ENCODE measurements at places on chromosomes 11 and 22.

GRCh38 chr11:130671801-130672700 lies 223.6 kb downstream of the ADAMTS15 start:
- DNase-seq, result no peak

GRCh38 chr22:20128902-20129746 lies 2.5 kb upstream of the ZDHHC8 start:
- no peak for DNase-seq

- no peak for DNase-seq
Measured at GRCh38 chr11:34446386-34446785, 7.7 kb downstream of the CAT start.

DNA sequence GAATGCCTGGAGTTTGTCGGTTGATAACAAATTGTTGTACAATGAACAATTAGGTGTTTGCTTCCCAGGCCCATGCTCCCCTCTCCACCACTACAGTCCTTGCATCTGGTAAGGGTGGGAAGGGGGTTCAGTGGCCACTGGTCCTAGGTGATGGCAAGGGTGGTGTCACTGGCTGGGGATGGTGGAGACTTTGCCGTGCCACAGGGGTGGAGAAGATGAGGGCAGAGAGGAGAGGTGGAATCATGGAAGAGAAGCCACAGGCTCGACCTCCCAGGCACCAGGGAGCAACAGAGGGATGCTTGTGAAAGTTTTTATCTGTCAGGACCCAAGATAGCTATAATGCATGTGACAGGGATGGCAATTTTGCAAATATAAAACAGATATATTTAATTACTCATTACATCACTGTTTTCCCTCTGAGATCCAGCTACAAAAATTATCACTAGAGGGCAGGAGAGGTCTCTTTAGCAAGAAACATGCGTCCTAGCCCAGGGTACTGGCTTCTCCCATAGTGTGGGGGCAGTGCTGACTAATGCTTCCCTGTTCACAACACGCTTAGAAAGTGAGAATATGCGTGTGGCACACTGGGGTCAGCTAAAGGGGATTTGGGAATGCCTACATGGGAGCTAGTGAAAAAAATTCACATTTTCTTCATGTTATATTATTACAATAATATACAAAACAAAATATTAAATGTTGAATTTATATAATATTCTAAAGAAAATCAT lies 49.0 kb upstream of the AMPD3 start:
- no peak for DNase-seq

GRCh38 chr11:68116974-68117373 lies 4.2 kb downstream of the CHKA start:
- DNase-seq, result no peak

GRCh38 chr11:68099474-68100405 lies 21.4 kb downstream of the CHKA start:
- DNase-seq, result no peak

- DNase-seq, result no peak
Measured at GRCh38 chr22:47129902-47130635, 367.6 kb downstream of the TBC1D22A start.

DNA sequence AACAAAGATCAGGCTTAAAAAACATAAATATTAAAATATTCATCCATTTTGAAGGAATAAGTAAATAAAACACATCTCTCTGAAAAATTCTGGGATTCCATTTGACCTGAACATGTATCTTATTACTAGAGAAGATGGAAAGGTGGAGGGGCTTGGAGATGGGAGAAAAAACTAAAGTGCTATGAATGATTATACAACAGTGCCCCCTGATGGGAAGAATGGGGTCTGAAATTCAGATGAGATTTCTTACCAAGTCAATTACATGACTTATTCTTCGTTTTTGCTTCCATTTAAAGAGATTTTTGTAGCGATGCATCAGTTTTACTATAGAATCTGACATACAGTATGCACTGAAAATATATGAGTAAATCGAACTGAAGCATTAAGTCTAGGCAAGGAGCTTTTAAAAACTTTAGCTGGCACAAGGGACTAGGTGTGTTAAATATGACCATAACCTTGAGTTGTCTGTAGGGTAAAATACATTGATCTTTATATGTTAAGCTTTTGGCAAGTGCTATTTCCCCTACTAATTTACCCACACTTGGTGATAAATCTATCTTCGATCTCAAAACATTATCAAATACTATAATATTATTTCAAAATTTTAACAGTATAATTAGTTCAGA lies 718.8 kb downstream of the CNTN5 start:
- DNase-seq, result no peak

DNA sequence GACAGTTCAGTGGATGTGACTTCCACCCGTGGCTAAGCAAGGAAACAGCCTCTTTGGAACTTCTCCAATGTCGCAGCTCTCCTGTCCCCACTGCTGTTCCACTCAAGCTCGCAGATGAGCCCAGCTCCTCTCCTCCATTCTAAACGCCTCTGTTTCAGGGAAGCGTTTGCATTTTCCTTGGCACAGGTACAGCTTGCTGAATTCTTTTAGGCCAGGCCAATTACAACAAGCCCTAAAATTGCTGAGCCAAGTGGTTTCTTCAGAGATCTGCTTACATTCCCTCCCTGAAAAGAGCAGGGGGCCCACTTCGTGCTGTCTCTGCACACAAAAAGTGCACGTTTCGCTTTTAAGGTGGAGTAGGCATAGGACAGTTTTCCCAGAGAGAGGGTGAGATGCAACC lies 91.5 kb upstream of the BLID start:
- no peak for DNase-seq

- DNase-seq, result no peak
Measured at GRCh38 chr22:23720855-23721254, 30.0 kb downstream of the RGL4 start.

- DNase-seq, result no peak
Measured at GRCh38 chr22:49153921-49154320, 673.8 kb downstream of the BRD1 start.

DNA sequence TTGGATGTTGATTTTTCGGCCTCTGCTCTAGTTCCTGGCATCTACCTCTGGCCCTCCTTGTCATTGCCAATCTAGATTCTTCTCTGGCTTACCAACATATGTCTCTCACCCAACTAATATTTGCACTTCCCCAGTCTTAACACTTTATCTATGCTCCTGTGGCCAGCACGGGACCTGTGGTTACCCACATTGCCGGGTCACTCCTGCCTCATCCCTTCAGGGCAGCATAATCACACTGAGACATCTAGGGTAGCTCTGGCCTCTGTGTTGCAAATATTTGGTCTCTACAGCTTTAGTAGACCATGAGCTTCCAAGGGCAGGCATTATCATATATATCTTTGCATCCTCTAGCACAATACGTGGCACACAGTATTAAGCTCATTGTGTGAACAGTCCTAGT lies 182.0 kb upstream of the ARHGAP20 start:
- DNase-seq, result no peak

DNA sequence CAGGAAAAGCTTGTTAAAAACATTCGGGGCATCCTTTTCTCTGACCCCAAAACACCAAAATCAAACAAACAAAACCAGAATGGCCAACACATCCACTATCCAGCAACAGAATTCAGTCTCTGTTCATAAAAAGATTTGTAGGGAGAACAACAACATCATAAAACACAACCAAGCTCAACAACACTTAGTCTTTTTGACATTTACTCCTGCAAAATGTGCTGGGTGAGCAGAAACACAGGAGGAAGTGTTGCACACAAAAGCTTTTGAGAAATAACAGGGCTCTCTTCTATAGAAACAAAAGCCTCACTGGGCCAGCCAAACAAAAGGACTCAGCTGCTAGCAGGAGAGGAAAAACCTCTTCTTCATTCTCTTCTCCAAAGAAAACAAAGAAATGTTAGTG lies 736.0 kb upstream of the CCDC90B start:
- no peak for DNase-seq

GRCh38 chr11:6995703-6996102 lies 24.4 kb downstream of the ZNF214 start:
- no peak for DNase-seq

GRCh38 chr11:104338186-104338585 lies 174.2 kb upstream of the PDGFD start:
- DNase-seq, result no peak

GRCh38 chr11:119759324-119759723 lies 30.3 kb upstream of the NECTIN1 start:
- DNase-seq, result no peak

GRCh38 chr11:92211576-92212167 lies 12.9 kb upstream of the FAT3 start:
- no peak for DNase-seq

GRCh38 chr11:88050247-88050646 lies 125.0 kb downstream of the RAB38 start:
- DNase-seq, result no peak

DNA sequence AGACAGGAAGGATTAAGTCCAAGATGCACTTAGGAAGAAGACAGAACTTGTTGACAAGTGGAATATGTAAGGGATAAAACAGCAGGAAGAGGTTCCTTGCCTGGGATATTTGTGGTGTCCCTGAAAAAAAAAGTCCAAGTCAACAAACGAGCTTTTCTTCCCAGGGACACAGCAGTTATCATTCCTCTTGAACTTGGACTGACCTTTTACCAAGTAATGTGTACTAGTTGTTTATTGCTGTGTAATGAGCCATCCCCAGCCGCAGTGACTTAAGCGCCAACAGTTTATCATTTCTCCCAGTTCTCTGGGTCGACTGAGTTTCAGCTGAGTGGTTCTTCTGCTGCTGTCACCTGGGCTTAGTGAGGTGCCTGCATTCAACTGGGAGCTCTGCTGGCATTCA lies 37.0 kb downstream of the KREMEN1 start:
- no peak for DNase-seq

DNA sequence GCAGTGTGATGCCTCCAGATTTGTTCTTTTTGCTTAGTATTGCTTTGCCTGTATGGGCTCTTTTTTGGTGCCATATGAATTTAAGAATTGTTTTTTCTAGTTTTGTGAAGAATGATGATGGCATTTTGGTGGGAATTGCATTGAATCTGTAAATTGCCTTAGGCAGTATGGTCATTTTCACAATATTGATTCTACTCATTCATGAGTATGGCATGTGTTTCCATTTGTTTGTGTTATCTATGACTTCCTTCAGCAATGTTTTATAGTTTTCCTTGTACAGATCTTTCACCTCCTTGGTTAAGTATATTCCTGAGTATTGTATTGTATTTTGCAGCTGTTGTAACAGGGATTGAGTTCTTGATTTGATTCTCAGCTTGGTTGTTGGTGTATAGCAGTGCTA lies 18.3 kb upstream of the ZBED5 start:
- no peak for DNase-seq

DNA sequence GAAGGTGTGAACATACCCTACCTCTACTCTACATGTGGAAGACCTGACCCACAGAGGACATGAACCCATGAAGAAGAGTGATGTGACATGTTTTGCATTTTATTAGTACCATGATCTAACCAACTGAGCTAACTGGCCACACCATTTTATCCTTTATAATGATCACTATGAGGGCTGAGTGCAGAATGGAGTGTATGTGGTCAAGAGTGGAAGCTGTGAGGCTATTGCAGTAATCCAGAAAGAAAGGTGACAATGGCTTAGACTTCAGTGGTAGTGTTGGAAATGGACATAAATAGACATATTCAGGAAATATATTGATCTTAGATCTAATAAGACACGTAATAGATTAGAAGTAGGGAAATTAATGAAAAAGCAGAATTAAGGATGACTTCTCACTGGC lies 3.8 kb downstream of the SRSF8 start:
- DNase-seq, result no peak

DNA sequence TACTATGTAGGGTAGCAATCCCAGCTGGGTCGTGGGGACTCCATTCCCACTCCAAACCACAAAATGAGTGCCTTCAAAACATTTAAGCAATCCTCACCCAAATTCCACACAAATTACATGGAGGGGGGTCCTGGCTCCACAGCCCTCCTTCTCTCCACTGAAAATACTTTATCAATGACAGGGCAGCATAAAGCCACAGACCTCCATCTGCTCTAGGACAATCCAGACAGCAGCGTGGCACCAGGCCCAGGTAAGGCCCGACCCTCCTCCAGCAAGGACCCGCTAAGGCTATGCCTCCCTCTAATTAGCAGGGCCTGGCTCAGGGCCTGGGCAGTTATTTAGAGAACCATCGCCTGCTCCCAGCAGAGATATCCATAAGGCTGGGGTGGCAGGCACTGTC lies at the start of gene PANX3:
Gene PANX3, plus strand, starts transcription at position 365 of the 400 bp plus-strand sequence. CDS start 129 bp downstream, outside the sequence.
- no peak for DNase-seq

DNA sequence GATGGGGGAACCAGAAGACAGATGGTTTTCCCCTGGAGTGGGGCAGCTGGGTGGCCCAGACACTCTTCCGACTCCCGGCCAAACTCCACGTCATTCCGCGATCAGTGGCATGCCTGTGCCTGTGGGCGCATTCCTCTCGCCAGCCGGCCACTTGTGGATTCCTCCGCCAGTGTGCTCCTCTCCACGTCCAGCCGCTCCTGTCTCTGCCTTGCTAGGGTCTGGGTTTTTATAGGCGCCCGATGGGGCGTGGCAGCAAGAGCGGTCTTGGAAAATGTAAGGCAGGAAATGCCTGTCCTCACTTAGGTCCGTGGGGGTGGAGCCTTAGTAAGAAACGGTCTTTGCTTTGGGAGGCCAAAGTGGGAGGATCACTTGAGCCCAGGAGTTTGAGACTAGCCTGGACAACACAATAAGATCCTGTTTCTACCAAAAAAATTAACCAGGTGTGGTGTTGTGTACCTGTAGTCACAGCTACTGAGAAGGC lies 81.6 kb upstream of the SEPTIN5 start:
- DNase-seq, result no peak

DNA sequence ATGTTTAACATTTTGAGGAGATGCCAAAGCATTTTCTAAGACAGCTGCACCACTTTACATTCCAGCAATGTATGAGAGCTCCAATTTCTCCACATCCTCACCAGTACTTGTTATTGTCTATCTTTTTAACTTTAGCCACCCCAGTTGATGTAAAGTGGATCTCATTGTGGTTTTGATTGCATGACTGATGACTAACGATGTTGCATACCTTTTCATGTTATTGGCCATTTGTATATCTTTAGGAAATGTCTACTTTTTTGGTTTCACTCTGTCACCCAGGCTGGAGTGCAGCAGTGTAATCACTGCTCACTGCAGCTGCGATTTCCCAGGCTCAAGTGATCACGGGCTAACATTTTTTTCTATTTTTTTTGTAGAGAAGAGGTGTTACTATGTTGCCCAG lies 8.9 kb downstream of the TTC28 start:
- no peak for DNase-seq

- DNase-seq, result no peak
Measured at GRCh38 chr11:17015627-17016126, 1.5 kb upstream of the PLEKHA7 start.

DNA sequence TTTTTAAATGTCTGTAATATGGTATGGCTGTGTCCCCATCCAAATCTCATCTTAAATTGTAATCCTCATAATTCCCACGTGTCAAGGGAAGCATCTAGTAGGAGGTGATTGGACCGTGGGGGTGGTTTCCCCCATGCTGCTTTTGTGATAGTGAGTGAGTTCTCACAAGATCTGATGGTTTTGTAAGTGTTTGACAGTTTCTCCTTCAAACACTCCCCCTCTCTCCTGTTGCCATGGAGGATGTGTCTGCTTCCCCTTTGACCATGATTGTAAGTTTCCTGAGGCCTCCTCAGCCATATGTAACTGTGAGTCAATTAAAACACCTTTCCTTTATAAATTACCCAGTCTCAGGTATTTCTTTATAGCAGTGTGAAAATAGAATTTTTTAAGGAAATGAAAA lies 31.1 kb upstream of the CD44 start:
- no peak for DNase-seq

GRCh38 chr11:92330114-92330513 lies 105.5 kb downstream of the FAT3 start:
- no peak for DNase-seq

Data from GOT3 (cell line).